ENCODE measurements at places on chromosomes 16 and 17.

DNA sequence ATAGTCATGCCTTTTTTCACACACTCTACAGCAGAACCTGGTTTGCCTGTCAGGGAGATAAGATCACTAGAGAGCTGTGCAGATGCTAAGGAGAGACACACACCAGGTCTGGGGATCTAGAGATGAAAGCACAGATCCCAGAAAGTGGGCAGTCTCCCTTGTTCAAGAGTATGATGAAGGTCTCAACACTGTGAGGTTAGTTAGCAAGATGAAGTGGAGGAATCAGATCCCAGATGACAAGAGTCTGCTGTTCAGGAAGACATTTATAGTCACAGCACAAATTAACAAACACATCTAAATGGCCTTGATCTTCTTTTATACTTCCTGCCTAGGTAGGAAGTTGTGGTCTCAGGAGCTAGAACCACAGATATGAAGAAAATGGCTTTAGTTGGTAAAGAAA, 23.4 kb upstream of the SKAP1 start:
- DNase-seq: no peak

GRCh38 chr17:10859051-10859450, 21.2 kb upstream of the PIRT start:
- DNase-seq: no peak

DNA sequence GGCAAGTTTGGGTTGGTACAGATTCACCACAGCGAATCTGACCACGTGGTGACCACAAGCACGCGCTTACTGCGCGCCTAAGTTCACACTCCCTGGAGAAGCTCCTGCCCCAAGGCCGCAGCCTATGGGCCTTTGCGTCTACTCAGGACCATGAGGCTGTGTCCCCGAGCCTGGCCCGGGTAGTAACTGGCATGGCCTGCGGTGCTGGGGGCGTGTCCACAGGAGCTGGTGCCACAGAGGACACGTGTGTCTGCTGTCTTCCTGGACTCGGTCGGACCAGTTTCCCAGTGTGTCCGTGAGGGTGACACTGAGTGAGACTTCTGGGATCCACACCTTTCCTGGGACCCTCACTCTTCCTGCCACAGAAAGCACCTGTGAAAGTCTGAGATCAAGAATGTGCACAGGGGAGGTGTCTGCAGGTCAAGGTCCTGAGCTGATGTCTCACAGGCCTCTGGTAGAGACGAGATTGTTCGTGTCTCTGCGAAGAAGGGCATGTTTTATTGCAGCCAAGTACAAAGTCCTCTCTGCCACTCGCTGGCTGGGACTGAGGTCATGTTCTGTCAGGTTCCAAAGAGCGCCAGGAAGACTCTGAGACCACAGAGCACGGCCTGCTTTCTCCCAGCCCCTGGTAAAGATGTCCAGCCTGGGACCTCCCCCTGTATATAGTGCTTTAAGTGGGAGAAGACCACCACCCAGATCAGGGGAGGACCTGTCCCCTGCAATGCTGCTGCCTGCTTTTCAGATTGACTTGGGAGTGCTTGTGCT, 25.2 kb upstream of the CAPN15 start:
- no peak for DNase-seq

DNA sequence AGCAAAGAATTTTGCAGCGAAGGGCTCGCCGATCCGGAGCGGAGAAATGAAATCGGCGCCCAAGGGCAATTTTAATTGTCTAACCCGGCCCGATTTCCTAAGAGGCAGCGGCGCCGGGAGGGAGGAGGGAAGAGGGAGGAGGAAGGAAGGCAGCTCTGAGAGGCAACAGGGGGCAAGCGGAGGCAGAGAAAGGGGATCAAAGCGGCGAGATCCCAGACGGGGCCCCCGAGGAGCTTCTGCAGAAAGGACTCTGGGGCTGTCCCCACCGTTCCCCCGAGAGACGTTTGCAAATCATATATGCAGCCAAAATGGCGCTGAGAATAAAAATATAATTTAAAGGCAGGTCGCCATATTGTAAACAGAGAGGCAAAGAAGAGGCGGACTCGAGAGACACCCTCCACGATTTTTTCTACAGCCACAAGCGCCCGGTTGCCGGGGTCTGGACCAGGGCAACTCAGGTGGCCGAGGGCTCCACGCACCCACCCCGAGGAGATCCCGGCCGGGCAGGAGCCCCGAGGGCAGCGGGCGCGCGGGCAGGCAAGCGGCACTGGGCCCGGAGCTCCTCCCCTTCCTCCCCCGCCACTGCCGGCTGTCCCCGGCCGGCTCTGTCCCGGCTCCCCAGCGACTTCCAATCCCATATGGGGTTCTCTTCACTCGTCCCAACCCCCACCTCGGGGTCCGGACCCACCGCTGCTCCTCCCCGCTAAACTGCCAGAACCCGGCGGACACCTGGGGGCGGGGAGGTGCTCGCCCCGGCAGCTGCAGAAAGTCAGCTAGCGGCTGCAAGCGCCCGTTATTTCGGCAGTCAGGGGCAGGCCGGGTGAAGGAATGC, 1.9 kb downstream of the PHF12 start:
- peak; percentile 65 for DNase-seq

GRCh38 chr17:4719146-4719545, 8.7 kb downstream of the ARRB2 start:
- no peak for DNase-seq

GRCh38 chr16:86306011-86306644, 204.2 kb upstream of the FOXF1 start:
- DNase-seq: no peak

GRCh38 chr16:21703156-21703555, 39.4 kb downstream of the OTOA start:
- DNase-seq: no peak

Measured in T-helper 2 cell treated with Interferon-gamma antibody and Interleukin-4, amounts not matched to agents 5 μg/mL and 100 μg/mL, for 36 hours (primary cell).